NCI-H1694 treated with DMSO at 0.1 percent for 48 hours (cell line): ENCODE measurements at places on chromosomes 3 and 15.

- no peak for DNase-seq
These were observed 38.8 kb downstream of the KLHL25 start for GRCh38 chr15:85755942-85756341.

GRCh38 chr3:66985336-66985920 lies 12.7 kb upstream of the KBTBD8 start:
- no peak for DNase-seq

DNA sequence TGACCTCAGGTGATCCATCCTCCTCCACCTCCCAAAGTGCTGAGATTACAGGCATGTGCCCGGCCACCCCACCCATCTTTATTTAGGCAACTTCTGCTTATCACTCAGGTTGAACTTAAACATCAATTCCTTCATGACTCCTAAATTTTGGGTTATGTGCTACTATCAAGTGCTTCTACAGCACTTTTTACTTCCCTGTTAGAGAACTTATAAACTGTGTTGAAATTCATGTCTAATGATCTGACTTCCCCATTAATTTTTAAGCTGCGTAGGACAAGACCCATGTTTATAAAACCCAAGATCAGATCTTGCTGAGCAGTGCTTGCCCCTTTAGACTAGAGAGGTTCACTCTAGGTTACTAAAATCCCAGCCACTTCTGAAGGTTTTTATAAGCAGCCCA lies 266.2 kb upstream of the TPRG1 start:
- no peak for DNase-seq

DNA sequence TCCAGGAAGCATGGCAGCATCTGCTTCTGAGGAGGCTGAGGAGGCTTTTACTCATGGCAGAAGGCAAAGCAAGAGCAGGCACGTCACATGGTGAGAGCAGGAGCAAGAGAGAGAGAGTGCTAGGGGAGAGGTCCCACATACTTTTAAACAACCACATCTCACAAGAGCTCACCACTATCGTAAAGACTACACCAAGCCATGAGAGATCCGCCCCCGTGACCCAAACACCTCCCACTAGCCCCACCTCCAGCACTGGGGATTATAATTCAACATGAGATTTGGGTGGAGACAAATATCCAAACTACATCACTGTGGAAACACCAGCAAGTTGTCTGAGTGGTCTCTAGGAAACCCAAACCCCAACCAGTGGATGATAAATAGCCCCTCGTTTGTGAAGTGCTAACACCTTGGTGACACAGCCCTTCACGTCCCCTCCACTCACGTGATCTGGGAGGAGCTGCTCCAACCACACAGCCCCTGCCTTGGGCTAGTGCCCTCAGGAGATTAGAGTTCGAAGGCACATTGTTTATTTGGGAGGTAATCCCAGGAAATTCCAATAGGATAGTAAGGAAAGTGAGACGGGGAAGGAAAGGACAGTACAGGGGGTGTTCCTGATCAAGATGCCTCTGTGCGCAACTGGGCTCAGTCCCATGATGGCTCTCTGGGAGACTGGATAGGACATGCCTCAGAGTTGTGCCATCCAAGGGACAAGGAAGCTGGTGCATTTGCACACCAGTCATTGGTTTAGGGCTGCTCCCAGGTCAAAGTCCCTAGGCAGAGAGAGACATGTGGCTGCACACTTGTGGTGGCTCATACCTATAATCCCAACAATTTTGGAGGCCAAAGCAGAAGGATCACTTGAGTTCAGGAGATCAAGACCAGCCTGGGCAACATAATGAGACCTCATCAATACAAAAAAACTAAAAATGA lies 80.6 kb upstream of the CTNNB1 start:
- no peak for DNase-seq

DNA sequence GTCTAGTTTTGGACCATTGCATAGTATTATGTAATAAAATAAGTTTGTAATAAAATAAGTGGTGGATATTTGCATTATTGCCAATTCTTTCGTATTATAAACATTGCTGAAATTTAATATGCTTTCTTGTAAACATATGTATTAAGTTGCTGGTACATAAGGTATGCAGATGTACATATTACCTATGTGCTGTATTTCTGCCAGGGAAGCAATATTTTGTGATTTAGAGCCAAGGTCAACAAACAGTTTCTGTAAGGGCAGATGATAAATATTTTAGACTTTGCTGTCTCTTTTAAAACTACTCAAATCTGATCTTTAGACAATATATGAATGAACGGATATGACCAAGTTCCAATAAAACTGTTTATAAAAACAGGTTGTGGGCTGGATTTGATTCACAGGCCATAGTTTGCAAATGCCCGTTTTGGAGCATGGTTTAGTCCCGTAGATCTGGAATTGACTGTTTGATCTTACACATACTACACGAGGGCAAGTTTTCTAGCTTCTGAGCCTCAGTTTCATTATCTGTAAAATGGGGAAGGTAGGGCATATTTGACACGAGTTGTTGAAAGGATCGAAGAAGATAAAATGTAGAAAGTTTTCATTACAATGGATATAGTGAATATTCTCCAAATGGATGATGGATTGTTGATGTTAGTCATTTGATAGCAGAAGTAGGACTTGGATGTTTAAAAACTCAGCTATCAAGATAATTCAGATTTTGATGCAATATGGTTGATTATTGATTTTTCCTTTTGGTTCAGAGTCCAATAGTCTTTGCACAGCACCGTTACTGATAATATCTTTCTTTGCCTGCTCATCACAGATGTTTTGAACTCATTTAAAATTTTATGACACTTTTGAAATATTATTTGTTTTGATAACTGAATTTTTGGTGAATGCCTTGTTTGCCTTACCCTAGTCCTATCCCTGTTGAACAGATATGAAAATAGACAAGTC lies 394.6 kb downstream of the FEZF2 start:
- DNase-seq: no peak

DNA sequence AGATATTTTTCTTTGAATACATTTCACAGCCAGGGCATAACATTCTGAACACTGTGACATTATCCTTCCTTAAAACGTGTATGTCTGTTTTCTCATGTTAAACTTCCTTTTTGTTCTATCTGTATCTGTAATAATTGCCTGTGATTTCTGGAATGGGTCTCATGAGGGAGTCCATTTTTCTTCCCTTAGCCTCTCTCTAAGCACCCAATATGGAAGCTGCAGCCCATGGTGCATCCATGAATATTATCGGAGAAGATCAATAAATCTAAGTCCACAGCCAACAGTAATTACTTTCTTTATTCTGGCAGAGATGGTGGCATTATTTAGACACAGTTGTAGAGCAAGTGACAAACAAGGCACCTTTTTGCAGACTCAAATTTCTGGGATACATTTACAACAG lies 671.1 kb downstream of the TUSC7 start:
- no peak for DNase-seq

- no peak for DNase-seq
These were observed 512.3 kb downstream of the EDEM1 start for GRCh38 chr3:5699811-5700210.

GRCh38 chr15:39874890-39875549 lies 45.0 kb downstream of the GPR176 start:
- no peak for DNase-seq
